Glomerular endothelial cell (primary cell): ENCODE measurements at places on chromosomes 16 and 17.

DNA sequence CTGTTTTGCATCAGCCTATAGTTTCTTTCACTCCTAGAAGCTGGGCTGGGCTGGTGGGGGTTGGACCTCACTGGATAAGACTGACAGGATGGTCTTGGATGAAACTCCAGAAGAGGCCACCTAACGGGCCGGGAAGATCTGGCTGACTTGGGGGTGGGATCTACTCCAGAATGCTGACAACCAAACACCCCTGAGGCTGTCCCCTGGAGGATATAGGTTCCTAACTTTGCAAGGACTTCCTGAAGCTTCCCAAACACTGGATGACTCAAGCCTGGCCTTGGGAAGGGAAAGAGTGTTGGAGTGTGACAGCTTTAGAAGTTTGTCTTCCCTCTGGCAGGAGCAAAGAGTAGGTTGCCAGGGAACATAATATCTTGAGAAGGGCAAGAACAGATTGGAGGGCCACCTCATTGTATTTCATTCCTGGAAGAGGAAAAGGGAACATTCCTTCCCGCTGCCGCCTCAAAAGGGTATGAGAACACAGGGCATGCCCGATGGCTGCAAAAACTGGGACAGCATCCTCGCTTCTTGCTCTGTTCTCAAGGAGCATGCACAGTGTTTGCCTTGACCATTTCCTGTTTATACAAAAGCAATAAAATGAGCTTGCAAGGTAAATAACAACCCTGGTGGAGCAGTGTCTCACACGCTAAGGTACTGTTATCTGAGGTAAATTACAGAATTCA, 6.8 kb upstream of the CYB5B start:
- no peak for DNase-seq

- no peak for DNase-seq
Observed at GRCh38 chr16:9419161-9419560, 327.7 kb downstream of the HAPSTR1 start.

GRCh38 chr17:81807839-81808238, 3.9 kb downstream of the GCGR start:
- DNase-seq, result no peak

DNA sequence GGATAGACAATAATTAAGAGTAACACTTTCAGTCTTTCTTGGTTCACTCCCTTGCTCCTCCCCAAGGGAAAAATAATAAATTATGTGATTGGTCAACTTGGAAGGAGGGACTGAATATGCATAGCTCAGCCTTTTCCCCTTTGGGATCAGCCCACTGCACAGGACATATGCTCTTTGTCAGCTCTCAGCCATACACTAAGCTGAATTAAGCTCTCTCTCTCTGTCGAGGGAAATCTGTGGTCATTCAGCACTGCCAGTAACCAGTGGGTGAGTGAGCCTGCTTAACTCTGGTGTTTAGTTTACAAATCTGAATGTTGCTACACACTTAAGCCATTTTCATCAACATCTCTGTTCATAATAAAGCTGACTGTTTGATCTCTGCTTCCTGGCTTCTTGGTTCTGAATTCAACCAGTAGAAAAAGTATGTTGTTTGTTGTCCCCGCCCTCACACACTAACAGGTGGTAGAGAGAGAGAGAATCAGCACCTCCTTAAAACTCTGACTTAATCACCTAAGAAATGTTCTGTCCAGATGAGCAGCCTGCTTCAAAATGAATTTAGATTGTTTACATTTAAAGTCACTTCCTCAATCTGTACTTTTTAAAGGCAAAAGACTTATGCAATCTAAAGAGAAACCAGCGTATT, 102.3 kb upstream of the C17orf78 start:
- DNase-seq, result no peak

DNA sequence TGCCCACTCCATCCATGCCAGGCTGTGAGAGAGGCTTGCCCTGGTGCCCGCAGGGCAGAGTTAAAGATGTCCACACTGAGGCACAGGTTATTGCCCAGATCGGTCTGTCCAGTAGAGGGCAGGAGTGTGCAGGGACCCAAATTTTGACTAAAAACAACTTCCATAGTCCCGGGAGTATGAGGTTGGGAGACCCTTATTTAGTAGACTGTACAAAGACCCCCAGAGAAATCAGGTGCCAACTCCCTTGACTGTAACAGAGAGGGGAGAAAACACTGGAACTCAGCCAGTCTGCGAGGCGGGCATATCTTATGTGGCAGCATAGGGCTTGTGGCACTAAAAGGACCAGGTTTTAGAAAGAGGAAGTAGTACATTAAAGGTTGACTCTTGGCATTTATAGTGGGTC, 43.4 kb downstream of the HNF1B start:
- no peak for DNase-seq
